ENCODE measurements at places on chromosomes 3 and 15. TPM values are rescaled to one million over a fixed set of nuclear protein-coding genes. Genes with fewer than 3 reads are reported as not detected.
A peak's percentile ranks its signal among the peaks of the same experiment; 100 is the strongest.

The OR5K2 gene
- polyA plus RNA-seq, result 0.10 TPM

- DNase-seq, result no peak
These were observed 80.7 kb upstream of the ALDH1L1 start for GRCh38 chr3:126261037-126261436.

DNA sequence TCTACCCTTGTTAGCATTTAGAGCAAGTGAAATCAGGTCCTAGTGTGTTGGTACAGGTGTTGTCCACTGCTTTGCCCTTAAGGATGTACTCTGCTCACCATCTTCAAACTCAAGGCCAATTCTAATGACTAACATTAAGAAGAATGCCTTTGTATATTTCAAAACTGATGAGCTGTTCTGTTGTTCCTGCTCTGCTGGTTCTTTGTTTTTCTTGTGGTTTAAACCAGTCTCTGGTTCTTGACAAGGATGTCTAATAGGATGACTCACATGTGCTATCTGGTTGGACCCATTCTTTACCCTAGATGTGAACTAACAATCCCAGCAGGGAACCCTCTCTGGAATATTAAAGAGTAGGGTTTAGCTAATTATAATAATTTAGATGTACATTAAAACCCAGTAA, 17.3 kb downstream of the ABHD5 start:
- DNase-seq, result no peak

DNA sequence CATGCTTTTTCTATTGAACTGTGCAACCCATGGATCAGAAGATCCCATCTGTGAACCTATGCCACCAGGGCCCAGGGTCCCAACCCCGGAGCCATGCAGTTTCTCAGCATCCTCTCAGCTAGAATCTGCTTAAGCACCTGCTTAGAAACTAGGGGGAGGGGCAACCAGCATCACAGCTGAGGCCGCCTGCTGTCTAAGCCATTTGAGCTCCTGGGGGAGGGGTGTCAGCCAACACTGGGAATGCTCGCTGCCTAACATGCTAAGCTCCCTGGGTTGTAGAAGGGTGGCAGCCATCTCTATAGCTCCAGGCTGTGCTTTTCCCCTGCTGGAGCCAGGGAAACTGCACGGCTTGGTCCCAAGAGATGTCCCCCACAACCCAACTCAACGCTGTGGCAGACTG, 322.8 kb downstream of the EDEM1 start:
- no peak for DNase-seq

GRCh38 chr3:14797731-14798130, 21.0 kb upstream of the FGD5 start:
- DNase-seq, result no peak

DNA sequence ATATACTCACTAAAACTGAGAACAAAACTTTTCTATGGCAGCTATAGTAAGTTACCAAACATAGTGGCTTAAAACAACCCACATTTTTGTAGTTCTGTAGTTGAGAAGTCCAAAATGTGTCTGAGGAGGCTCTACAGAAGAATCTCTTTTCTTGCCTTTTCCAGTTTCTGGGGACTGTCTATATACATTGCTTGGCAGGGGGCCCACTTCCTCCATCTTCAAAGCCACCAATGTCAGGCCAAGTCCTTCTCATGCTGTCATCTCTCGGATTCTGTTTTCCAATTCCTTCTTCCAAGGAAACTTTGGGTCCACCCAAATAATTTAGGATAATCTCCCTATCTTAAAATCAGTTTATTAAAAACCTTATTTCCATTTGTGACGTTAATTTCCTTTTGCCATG, 92.7 kb downstream of the DLG1 start:
- DNase-seq, result no peak

DNA sequence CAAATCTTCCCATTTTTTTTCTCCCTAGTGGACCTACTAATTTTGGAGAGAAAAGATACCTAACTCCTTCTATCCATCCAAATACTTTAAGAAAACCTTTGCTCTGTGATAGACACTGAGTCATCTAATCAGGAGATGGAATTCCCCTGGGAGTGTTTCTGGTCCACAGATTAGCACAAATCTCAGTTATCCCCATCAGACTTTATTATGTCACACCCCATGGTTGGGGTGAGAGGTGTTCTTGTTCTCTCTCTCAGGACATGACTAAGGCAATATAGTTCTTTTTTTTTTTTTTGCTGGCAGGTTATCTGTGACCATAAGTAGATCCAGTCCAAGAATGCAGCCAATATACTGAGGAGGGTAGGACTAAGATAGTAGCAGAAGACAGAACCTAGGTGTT, 15.8 kb downstream of the SLC9A9 start:
- no peak for DNase-seq

DNA sequence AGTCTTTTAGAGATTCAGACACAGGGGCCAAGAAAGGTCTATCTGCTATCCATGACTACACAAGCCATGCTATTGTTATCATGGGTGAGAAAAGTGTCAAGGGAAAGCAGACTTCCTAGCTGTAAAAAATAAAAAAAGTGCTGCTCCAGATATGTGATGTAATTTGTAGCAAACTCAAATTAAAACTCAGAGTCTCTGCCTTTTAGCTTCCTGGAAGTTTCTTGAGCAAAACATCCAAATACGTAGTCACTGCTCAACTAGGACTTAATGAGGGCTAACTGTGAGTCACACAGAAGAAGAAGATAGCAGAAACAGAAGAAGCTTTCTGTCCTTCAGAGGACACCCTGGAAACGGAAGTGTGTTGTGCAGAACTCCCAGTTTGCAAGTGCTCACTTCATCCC, 393.4 kb upstream of the NR2F2 start:
- DNase-seq, result no peak

- no peak for DNase-seq
These were observed 24.6 kb upstream of the NIPA2 start for GRCh38 chr15:22813844-22814243.

DNA sequence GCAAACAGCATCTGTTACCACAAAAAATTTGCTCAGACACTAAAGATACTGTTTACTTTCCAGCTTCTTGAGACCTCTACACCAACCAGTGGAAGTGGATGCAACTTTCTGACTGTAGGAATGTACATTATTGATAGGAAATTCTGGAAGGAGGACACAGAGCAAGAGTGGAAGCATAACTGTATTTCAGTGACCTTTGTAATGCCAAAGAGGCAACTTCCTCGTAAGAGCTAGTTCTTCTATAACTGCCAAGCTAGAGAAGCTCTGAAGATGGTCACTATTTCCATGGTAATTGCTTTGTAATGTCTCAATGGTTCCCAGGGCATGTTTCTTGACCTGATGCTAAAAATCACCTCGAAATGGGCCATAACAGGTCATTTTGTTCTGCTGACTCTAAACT, 96.3 kb upstream of the SLC2A2 start:
- DNase-seq, result no peak

DNA sequence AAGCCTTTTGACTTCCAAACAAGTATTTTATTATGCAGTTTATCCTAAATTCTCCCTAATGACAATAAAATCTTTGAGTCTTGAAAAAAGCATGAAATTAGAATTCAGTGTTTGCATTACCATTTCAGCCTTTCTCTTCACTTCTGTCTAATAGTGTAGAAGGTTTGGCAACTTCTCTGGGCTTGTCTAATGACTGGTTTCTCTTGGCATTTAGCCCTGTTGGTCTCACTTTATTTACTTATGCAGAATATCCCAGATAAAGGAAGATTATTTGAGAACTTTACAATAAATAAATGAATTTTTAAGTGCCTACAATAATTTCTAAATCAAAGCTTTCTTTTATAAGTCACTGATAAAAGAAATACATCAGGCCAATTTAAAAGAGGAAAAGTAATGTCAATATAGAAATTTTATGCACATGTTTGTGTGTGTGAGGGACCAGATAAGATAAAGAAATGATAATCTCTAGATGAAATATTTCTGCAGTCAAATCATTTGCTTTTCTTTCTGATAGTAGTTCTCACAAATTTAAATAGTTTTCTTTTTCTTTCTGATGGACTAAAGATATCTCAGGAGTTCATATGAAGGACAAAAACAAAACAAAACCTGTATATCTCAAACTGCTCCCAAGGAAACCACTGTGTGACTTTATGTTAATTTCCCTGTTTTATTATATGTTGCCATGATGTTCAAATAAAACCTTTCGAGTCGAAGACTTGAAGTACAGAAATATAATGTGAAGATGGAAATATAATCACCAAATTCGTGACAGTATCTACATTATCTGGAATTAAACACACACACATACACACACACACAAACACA, 533.1 kb upstream of the CBLB start:
- DNase-seq, result no peak

The MB21D2 gene
- 15.9 TPM for polyA plus RNA-seq

- peak; percentile 92 for DNase-seq
These were observed 27.0 kb downstream of the SHQ1 start for GRCh38 chr3:72821161-72821781.

- no peak for DNase-seq
These were observed 18.2 kb downstream of the DNAJB8 start for GRCh38 chr3:128448491-128448890.

DNA sequence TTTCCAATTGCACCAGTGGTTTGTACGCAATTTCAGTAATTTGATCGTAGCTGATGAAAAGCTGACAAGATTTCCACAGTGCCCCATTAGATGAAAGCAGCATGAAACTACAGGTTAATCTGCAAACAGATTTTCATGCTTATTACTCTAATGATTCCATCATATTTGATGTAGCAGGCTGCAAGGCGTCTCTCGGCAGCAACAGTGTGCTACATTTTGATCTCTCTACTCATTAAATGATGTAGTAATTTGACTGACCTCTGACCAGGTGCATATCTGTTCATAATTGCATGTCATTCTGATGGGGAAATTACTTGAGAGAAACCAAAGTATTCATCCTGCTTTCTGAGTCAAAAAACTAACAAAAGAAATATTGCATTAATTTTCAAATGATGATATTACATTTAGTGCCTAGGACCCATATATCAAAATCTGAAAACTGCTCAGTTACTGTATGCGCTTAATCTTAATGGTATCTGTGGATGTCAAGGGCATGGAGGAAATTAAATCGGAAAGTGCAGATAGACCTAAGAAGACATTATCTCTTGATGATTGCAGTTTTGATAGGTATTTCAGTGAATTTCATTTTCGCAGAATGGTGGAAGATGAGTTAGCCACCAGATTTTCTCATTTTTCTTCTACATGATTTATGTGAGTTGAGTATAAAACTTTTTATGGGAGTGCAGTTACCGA, 198.5 kb downstream of the RSRC1 start:
- no peak for DNase-seq

DNA sequence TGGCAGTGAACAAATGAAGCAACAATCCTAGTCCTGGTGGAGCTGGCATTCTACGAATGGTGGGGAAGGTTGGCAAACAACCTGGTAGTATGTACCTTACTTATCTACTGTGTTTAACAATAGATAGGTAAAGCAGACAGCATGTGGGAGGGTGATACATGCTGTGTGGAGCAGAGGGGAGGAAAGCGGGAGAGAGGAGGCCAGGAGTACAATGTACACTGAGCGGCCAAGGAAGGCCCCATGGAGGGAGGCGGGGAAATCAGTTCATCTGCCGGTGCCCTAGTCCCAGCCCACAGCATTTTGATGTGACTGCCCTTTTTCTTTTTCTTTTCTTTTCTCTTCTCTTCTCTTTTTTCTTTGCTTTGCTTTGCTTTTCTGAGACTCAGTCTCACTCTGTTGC, 5.3 kb upstream of the RHCG start:
- peak; percentile 11 for DNase-seq

The UCN2 gene
- 0.13 TPM for polyA plus RNA-seq

- DNase-seq, result peak; percentile 91
These were observed 151.0 kb downstream of the TJP1 start for GRCh38 chr15:29670998-29671981.

The ABI3BP gene
- 14.4 TPM for polyA plus RNA-seq

The MUSTN1 gene
- 3.4 TPM for polyA plus RNA-seq

- DNase-seq, result no peak
These were observed 16.9 kb downstream of the POPDC2 start for GRCh38 chr3:119643528-119643927.

DNA sequence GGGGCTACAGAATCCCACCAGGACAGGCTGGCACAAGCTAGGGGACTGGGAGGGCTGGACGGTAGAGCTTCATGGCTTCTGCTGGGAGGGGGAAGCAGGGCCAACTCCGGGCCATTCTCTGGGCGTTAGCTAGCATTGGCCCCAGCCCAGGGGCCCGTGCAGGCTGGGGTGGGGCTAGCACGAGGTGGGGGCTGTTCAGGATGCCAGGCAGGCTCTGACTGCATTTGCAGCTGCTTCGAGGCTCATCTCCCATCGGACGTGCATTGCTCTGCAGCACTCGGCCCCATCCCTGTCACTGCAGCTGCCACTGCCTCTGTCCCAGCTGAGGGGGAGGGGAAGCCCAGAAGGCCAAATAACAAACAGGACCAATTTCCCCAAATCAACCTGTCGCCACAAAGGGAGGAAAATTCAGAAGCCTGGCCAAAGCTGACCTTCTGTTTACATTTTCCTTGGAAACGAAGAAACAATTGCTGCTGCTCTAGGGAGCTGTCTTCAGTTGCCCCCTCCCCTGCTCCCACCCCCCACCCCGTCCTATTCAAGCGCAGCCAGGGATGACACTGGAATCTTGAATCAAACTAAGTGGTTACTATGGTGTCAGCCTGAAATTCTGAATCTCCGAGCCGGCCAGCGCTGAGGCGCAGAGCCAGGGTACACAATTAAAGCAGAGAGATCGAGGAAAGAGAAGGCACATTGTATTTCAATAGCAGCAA, 138.8 kb upstream of the PRR20G start:
- DNase-seq, result no peak

- no peak for DNase-seq
These were observed 487.8 kb downstream of the EDEM1 start for GRCh38 chr3:5675319-5675718.

The GPR176 gene
- polyA plus RNA-seq, result 0.54 TPM

DNA sequence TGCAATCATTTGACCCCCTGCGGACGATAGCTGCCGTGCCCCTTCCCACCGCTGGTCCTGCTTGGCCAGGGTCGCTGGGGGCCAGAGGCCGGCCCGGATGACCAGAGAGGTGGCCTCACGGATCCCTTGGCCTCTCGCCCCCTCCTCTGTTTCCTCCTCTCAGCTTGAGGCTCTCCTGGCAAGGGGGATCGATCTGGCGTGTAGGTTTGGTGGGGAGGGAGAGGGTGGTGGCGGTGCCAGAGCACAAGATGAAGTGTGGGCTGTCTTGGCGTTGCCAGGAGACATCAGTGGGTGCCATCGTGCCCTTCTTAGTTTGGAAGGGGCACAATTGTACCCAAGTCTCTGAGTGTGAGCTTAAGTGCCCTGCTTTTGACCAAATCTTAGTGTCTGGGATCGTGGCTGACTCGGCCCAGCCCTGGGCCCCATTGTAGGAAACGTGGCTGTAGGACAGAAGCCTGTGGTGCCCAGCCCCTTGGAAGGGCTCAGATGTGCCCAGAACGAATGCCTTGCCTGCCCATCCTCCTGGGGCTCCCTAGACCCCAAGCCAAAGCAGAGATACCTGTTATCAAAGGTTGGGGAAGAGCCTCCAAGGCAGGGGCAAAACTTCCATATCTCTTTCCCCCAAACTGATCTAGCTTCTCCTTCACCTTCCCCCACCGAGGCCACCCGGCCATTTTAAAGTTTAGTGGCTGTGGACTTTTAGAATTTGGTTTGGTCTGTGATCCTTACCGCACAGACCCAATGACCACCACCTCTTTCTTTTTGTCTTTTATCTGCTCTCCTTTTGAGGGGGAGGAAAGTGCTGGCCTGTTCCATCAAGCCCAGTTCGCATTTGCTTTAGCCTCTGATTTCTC, 14.4 kb downstream of the NR2F2 start:
- peak; percentile 1 for DNase-seq

Data from small intestine (tissue), 16 donors.